ENCODE measurements at places on chromosomes 1 and 21.

DNA sequence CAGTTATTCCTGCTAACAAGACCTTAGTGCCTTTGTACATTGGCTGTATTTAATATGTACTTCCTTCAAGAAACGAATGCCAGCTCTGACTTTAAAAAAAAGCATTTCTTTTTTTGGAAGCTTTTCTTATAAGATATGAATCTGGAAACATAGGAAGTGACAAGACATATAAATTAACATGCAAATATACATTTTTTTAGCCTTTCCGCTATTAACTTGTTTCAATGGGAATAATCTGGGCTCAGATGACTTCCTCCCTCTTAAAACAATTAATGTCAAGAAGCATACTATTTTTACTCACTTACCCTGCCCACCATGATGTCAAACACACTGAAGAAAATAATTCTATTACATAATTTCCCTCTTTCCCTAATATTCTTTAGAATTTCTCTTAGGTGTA, 1.4 kb downstream of the DENND1B start:
- DNase-seq: no peak

DNA sequence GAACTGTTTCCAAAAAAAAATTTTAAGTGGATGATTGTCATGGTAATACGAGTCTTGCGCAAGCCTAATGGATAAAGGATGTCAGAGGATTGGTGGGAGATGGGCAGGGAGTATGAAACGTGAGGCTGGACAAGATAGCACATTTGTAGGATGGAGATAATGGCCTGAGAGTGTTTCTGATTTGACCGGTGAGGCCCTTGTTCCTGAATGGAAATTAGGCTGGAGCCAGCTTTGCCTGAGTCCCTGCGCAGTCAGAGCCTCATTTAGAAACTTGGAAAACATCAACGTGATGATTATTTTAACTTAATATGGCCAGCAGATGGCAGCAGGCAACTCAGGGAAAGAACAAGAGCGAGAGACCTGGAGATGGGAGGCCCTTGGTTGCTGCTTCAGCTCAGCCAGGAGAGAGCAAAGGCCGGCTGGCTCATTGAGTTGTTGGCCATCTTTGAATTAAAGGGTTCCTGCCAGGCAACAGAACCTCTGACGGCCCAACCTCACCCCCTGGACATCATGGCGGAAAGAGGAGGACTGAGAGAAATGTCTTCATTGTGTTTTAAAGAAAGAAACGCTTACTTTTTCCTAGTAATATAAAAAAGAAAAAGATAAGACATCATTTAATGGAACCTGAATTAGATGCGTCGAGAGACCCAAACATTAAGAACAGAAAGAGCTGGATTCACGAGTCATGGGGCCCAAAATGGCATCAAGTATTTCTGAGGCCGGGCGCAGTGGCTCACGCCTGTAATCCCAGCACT, 80.3 kb downstream of the SELENOF start:
- peak; percentile 71 for DNase-seq

GRCh38 chr1:153597206-153597605, 15.7 kb downstream of the S100A16 start:
- DNase-seq: peak; percentile 43

GRCh38 chr1:54460861-54461387, 54.7 kb upstream of the SSBP3 start:
- DNase-seq: no peak
